ENCODE measurements at places on chromosomes 13 and 19. TPM values are rescaled to one million over a fixed set of nuclear protein-coding genes. Genes with fewer than 3 reads are reported as not detected.

TMEM59L gene
- not detected for total RNA-seq

ZNF560 gene
- total RNA-seq = 0.34 TPM

URAD gene
- total RNA-seq = not detected

KLC3 gene
- 47.3 TPM for total RNA-seq

PRX gene
- 0.95 TPM for total RNA-seq

GAPDHS gene
- total RNA-seq = not detected

CHAMP1 gene
- total RNA-seq = 21.8 TPM

FAAP24 gene
- total RNA-seq = 5.0 TPM

GPR12 gene
- not detected for total RNA-seq

ARHGAP45 gene
- total RNA-seq = 4.5 TPM

SIGLEC11 gene
- total RNA-seq = not detected

KIR3DL2 gene
- total RNA-seq = not detected

VMAC gene
- 1.5 TPM for total RNA-seq

DNA sequence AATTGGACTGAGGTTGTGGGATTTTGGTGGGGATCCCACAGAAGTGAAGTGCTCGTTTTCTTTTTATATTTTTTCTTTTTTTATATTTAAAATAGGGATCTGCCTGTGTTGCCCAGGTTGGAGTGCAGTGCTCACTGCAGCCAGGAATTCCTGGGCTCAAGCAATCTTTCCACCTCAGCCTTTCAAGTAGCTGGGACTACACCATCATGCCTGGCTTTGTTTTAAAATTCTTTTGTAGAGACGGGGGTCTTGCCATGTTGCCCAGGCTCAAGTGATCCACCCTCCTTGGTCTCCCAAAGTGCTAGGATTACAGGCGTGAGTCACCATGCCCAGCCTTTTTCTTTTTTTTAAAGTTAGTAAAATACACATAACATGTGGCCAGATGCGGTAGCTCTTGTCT lies 20.6 kb downstream of the CRTC1 start:
- no peak for DNase-seq

GRCh38 chr19:47125669-47125938 lies 5.0 kb upstream of the SAE1 start:
- no peak for DNase-seq

DNA sequence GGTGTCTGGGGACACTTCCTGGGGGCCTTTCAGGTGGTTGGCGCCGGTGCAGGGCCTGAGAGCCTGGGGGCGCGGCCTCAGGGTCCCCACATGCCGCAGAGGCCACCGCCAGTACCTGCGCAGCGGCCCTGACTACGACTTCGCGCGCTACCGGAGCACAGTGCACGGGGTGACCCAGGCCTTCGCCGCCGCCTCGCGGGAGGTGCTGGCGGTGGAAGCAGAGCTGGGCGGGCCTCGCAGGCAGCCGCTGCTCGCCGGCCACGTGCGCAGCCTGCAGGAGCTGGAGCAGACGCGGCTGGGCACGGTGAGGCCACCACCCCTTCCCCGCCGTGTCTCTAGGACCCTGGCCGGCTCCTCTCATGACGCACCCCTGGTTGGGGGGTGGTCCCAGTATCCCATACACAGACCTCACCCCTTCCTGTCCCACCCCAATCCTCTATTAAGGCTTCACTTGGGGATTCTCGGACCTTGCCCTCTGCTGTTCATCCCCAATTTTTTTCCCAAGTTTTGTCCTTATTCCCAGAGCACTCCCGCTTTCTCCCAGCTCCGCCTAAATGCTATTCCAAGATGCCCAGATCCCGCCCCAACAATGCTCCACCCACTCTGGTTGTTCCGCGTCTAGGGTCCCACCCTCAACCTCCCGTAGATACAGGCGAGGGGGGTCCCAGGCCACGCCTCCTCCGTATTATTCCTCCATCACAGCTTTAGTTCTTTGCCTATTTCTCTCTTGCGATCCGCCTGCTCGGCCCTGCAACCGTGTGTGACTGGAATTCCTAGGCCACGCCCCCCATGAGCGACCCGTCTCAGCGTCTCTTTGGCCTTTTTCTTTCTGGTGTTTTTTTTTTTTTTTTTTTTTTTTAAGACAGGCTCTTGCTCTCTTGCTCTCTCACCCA lies 1.0 kb downstream of the REX1BD start:
- DNase-seq = peak; percentile 40

GRCh38 chr19:28199323-28199722 lies 1013.6 kb downstream of the UQCRFS1 start:
- DNase-seq = no peak

GRCh38 chr13:46728777-46729176 lies 68.2 kb downstream of the ESD start:
- DNase-seq = no peak

DNA sequence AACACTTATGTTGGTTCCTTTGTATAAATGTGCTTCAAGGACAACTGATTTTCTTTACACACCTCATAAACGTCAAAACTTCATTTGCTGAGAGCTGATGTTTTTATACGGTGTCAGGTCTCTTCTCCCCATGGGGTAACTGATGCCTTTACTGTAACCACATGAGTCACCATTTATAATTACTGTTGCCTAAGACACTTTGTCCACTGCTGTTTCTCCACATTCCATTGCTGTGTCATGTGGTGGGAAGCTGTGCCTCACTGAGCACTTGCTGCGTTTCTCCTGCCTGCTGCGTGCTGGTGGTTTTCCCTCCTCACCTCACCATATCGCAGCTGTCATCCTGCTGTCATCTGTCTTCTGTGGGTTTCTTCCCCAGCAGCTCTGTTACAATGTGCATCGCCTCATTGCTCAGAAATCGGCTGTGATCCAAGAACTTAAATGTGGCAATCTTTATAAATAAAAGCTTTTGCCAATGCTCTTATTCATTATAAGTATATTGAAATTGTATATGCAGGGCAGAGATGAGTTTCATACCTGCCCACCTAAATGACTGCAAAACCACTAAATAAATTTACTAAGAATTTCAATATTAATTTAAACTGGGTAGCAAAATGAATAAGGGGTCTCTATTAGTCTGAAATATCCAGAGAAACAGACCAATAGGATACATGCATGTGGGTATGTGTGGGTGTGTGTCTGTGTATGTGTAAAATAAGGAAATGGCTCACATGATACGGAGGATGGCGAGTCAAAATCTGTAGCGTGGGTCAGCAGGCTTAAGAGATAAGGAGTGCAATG lies 547.0 kb upstream of the SLITRK5 start:
- peak; percentile 97 for DNase-seq

GRCh38 chr19:39759457-39760184 lies 19.0 kb upstream of the LEUTX start:
- DNase-seq = peak; percentile 6

DNA sequence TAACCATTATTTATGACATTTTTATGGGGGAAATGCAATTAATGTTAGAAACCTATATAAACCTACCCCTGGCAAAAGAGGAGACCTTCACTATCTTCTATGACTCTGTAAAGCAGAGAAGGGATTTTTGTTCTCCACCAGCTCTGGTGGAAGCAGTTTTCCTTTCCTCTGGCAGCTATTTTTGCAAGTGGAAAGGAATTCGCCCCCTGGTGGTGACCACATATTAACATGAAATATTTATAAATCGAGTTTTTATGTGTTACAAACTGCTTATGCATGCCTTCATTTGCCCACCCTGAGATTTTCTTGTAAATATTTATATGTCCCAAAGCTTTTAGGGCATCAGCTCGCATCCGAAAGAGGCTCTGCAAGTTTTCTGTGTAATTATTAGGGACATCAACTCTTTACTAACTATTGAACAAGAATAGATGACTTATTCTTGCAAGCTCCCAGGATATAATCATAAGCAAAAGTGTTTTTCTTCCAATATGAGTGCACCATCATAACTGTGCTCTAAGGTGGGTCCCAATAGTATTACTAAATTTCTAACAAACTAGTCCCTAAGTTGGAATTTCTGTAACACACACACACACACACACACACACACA lies 62.4 kb downstream of the SERTM1 start:
- DNase-seq = peak; percentile 18

DNA sequence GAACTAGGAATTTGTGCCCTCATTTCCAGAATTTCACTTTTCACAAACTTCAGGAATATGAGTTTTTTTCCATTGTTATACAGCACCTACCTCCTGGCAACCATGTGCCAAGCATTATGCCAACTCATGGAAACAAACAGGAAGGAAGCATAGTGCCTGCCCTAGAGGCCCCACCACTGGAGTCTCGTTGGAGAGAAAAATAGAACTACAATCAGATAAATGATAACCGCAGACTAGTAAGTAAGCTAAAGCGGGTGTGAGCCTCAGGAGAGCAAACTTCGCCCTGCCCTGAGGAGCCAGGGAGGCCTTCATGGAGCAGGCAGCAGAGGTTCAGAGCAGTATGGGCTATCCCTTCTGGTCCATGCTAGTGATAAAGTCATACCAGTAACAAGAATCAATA lies 75.9 kb downstream of the FRY start:
- no peak for DNase-seq

GRCh38 chr19:46885411-46885810 lies 24.6 kb downstream of the ARHGAP35 start:
- DNase-seq = no peak

- DNase-seq = no peak
Measured at GRCh38 chr19:29212356-29212647, 649 bp downstream of the UQCRFS1 start.

DNA sequence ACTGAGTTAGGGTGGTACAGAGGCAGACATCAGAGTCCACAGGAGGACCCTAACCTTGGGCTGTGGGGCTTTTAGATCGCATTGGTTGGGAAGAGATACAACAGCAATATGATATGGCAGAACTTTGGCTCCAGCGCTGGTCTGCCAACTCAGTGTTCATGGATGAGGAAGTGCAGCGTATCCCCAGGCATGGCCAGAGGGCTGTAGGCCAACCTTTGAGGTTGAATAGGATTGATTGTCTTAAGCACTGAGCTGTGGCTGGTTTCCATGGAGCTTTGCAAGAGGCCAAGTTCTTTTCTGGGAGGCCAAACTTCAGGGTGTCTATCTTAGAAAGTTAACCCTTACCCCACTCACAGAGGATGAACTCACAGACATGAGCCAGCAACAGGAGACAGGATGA lies 144.1 kb upstream of the TMTC4 start:
- no peak for DNase-seq

GRCh38 chr19:8512115-8512967 lies 1.6 kb downstream of the ZNF414 start:
- peak; percentile 41 for DNase-seq

DNA sequence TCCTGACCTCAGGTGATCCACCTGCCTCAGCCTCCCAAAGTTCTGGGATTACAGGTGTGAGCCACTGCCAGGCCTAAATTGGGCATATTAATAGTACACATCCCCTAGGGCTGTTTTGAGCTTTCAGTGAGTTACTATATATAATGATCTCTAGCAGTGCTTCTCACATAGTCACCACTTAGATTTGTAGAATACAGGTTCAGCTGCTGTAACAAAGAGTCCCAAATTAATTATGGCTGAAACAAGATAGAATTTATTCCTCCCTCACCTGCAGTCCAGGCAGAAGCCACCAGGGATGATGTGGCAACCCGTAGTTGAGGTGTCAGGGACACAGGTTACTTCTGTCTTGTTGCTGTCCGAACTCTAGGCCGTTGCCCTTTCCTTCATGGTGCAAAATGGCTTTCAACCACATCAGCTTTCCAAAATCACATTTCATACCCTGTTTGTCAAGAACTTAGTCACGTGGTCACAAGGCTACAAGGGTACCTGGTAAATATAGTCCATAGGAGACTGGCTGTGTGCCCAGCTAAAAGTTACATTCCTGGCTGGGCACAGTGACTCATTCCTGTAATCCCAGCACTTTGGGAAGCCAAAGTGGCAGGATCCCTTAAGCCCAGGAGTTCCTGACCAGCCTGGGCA lies 2.9 kb downstream of the PROSER3 start:
- DNase-seq = no peak

- no peak for DNase-seq
Measured at GRCh38 chr19:51493776-51494175, 7.8 kb downstream of the SIGLEC12 start.

- DNase-seq = no peak
Measured at GRCh38 chr19:44660081-44660480, 11.2 kb upstream of the CEACAM19 start.

DNA sequence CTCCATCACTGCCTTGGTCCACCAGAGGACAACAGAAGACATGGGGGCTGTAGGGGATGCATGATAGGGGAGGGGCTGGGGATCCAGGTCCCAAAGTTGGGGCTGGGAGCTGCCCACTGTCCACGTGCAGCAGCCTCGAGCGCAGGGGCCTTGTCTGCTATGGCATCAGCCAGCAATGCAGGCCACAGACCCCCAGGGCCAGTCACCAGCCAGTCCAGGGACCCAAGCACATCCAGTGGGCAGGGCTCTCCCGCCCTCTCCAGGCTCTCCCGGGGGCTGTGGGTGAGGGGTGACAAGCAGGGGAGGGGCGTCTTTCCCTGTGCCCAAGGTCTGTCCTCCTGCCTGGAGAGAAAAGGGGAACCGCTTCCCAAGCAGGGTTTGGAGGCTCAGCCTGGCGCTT lies 32.8 kb downstream of the PEPD start:
- DNase-seq = no peak

- peak; percentile 69 for DNase-seq
Measured at GRCh38 chr19:57191141-57192076, at the start of gene ZNF264. TSS of gene ZNF264 (plus strand) at chr19:57191500. CDS start at chr19:57191914, 414 bp downstream.

- no peak for DNase-seq
Measured at GRCh38 chr19:42301646-42302203, at the start of gene PRR19. TSS of gene PRR19 (plus strand) at chr19:42302132. CDS start at chr19:42309585, 7,453 bp downstream.

GRCh38 chr13:113586661-113587479 lies 2.3 kb downstream of the TFDP1 start:
- no peak for DNase-seq
